ENCODE measurements at places on chromosomes 13 and 19.
A peak's percentile ranks its signal among the peaks of the same experiment; 100 is the strongest.

GRCh38 chr19:56092685-56093631 lies 28.1 kb downstream of the ZNF787 start:
- DNase-seq: no peak

GRCh38 chr19:52653161-52653560 lies 15.0 kb upstream of the ZNF83 start:
- no peak for DNase-seq

GRCh38 chr19:47489072-47489914 lies 5.3 kb upstream of the KPTN start:
- DNase-seq: no peak

GRCh38 chr13:32811297-32811800 lies 204.9 kb upstream of the KL start:
- peak; percentile 22 for DNase-seq

DNA sequence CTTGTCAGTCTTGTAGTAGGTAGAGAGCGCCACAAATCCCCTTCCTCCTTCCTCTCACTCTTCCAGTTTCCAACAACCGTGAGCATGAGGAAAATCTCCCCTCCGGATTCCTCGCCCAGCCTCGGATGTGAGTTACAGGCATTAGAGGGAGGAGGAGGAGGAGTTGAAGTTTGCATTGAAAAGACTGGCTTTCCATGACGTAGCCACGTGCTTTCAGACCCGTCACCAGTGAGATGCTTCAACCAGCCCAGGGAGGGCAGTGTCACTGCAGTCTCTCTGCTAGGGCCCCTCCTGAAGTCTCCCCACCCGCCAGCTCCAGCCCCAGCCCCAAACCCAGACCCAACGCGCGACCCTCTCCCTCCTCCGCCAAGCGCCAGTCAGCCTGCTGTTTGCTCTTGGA lies 442 bp upstream of the FGF14 start:
- no peak for DNase-seq

DNA sequence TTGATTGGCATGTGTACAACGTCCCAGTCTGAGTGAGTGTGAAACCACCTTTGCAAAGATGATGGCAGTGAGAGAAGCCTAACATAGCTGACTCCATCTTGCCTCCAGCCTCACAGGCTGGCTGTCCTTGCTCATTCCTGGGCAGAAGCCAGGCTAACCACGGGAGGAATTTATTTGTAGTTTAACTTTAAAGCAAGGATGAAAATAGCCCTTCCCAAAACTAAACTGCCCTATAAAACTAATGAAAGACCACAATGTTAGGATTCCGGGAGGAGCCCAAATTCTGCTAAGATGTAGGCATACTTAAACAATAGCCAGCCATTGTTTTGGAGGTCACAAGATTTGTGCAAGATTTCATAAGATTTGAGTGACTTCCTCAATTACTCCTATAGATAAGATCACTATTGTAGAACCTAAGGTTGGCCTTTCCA lies 96.6 kb upstream of the LSM14A start:
- DNase-seq: no peak

GRCh38 chr13:106464076-106464475 lies 71.4 kb downstream of the EFNB2 start:
- no peak for DNase-seq

- DNase-seq: no peak
These were observed at the start of gene CD177 for GRCh38 chr19:43353606-43354304. TSS of gene CD177 (plus strand) at chr19:43353686. CDS start at chr19:43353715, 29 bp downstream.

DNA sequence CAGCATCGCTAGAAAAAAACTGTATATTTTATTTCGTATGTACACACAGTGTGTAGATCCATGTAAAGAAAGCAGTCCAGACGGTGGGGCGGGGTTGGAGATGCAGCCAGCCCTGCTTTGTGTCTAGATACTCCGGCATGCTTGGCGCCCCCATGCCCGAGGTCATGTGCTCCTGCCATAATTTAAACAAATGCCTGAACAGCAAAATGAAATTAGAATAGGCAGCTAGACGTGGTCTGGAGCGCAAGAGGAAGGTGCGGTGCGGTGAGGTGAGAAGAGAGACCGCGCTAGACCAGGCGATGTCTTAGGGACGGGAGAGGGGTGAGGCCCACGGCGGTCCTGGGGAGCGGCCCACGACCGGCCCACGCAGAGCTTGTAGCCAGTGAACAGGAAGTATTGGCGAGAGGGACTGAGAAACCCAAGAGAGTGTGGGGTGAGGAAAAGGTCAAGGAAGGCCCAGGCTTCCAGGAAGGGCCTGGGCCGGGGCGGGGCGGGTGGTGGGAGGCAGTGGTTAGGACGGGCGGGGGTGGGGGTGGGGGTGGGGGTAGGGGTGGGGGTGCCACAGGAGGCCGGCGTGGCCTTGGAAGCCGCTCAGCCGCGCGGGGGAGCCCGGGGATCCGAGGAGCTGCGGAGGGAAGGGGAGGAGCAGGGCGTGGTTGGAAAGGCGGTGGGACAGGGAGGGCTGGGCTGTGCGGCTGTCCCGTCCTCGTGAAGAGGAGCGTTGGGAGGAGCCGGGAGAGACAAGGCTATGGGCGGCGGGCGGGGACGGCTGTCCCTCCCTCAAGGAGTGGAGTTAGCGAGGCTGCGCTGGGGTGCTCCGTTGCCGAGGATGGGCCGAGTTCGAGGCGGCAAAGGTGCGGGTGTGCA lies 254.7 kb upstream of the SGCG start:
- DNase-seq: no peak

GRCh38 chr19:38152461-38153379 lies 71.3 kb downstream of the DPF1 start:
- DNase-seq: no peak

- DNase-seq: no peak
These were observed 31.3 kb downstream of the KCTD12 start for GRCh38 chr13:76854894-76855293.

DNA sequence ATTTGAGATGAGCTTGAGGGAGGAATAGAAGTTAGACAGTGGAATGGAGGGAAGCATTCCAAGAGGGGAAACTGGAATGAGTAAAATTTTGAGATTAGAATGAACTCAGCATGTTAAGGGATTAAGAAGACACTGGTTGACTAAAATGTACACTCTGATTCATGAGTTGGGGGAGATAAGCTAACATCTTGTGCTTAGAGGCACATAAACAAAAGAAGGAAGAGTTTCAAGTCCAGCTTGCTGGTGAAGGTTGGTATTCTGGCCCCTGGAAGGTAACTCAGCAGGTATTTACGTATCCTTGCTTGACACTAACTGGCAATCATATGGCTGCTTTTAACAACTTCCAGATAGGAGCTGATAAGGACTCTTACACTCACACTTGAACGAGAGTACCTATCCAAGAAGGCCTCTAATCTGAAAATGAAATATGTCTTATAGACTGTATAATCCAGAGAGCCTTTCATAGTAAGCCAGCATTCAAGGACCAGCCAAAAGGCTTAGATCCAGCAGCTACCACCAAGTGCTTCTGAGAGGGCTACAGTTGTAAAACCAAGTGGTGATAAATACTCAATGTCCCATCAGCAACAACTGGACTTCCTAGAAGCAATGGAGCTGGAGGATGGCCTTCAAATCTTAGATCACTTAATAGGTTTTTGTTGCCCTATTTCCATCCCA lies 149.7 kb upstream of the SERP2 start:
- DNase-seq: no peak

GRCh38 chr13:59587030-59587429 lies 576.7 kb downstream of the DIAPH3 start:
- DNase-seq: no peak

DNA sequence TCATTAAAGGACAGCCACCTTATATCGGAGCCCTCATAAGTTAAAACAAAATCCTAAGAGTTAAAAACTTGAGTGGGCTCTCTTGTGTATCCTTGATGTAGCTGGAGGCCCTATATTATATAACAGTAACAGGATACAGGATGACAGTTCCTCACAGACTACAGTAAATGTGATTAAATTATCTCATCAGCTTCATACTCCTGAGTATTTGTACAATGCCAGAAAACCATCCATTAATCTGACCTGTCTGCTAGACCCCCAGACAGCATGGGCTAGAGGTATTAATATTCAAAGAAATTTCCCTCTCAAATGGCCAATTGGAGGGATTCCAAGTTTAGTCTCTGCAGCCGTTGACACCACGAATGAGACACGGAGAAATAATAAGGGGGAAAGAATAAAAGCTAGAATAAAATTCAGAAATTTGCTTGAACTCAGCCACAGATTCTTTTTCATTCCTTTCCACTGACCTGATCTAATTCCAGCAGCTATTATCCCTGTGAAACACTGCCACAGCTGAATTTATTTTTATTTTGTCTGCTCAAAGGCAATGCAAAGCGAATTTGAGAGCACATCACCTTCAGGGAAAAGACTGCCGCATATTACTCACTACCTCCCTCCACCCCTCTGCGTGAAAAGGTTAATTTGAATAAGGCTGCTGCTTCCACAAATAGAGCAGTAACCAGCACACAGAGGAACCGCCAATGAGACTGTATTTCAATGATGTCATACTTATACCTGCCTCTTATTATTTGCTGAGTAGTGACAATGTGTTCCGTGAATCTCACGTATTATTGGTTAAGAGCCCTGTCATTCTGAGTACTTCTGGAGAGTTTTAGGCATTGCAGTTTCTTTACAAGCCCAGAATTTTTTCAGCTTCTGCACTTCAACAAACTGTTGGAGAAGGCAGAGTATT lies 155.9 kb upstream of the KLF12 start:
- peak; percentile 91 for DNase-seq

- DNase-seq: peak; percentile 67
These were observed 6.0 kb upstream of the TEX30 start for GRCh38 chr13:102779436-102780159.

- DNase-seq: no peak
These were observed 36.8 kb downstream of the VSTM2B start for GRCh38 chr19:29562299-29563297.

DNA sequence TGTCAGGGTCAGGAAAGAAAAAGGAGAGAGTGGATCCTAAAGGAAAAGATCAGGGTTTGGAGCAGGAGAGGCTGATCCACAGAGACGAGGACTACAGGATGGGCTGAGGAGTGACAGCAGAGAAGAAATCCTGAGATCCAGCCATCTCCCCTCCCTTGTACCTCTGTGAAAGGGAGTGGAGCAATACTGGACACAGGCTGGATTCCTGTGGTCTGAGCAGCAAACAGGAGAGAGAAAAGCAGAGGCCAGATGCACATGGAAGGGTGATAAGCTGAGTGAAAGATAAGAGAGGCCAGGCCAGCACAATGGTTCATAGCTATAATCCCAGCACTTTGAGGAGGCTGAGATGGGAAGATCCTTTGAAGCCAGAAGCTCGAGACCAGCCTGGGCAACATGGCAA lies 472.1 kb upstream of the TSHZ3 start:
- no peak for DNase-seq

DNA sequence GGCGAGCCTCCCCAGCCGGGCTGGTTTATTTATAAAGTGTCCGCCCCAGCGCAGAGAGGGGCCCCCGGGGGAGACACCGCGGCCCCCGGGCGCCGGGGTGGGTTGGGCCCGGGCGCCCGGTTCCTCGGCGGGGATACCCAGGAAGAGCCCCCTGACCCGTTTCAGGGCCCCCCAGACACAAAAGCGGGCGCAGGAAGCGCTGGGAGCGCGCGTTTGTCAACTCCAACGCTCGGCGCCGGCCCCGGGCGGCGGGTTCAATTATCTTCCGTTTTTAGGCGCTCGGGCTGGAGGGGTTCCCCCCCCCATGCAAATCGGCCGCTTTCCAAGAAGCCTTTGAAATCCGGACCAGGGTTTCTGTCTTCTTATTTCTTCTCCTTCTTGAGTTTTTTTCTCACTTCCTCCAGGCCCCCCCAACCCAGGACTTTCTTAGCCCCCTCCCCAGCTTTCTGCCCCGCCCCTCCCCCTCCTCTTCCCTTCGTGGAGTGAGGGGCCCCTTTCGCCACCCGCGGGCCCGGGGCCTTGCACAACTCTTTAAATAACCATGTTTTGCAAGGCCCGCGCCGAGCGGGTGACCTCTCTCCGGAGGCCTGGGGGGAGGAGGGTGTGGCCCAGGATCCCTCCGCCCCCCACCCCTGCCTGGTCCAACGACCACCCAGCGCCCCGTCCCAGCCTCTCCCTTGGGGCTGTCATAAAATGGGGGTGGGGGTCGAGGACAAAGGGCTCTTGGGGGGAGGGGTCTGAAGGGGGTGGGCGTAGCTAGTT lies 935 bp downstream of the ARID3A start:
- DNase-seq: peak; percentile 70

- DNase-seq: peak; percentile 65
These were observed 58.3 kb upstream of the CLDN10 start for GRCh38 chr13:95494082-95494681.

GRCh38 chr13:114026481-114026880 lies 52.6 kb upstream of the C13orf46 start:
- no peak for DNase-seq

GRCh38 chr19:39411081-39411831 lies 1.2 kb upstream of the PLEKHG2 start:
- DNase-seq: peak; percentile 27

- no peak for DNase-seq
These were observed 71.8 kb downstream of the CAB39L start for GRCh38 chr13:49371943-49372613.

- no peak for DNase-seq
These were observed 10.6 kb downstream of the AKAP8 start for GRCh38 chr19:15368798-15369593.

DNA sequence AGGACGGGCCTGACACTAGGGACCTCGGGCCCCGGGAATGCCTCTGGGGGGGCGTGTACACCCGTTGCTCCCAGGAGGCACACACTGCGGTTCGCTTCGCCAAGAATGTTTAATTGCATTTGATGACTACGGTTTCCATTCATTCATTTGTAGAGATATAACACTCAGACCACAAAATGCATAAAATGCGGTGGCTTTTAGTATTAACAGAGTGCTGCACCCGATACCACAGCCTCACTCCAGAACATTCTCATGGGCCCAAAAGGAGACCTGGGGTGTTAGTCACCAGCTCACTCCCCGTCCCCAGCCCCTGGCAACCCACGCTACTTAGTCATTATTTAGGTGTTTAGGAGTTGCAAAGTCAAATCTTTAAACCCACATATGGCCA lies 21.8 kb downstream of the HCN2 start:
- no peak for DNase-seq

DNA sequence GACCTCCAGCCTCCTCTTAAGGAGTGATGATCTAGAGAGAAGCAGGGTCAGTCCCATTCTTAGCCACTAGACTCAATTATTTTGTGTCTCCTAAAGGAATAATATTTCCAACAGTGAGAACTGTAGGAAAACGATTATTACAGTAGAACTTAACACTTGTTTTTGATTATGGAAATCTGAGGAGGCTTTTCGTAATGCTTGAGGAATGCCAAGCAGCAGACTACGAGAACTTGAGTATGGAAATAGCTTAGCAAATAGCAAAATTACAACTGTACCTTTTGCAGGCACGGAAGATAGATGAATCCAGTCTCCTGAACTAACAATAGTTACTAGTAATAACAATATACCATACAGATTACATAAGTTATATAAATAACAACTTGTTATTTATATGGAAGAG lies 12.2 kb downstream of the BRD4 start:
- DNase-seq: no peak

- no peak for DNase-seq
These were observed 28.6 kb upstream of the ZNF492 start for GRCh38 chr19:22605275-22606211.

- no peak for DNase-seq
These were observed 66.2 kb downstream of the ZMYM2 start for GRCh38 chr13:20024702-20025101.

GRCh38 chr19:49592486-49593232 lies 1.7 kb downstream of the PRR12 start:
- no peak for DNase-seq
